ENCODE measurements at places on chromosomes 1 and 21.

GRCh38 chr1:223631473-223631872 is 34.0 kb downstream of the CAPN8 start:
- DNase-seq, result no peak

DNA sequence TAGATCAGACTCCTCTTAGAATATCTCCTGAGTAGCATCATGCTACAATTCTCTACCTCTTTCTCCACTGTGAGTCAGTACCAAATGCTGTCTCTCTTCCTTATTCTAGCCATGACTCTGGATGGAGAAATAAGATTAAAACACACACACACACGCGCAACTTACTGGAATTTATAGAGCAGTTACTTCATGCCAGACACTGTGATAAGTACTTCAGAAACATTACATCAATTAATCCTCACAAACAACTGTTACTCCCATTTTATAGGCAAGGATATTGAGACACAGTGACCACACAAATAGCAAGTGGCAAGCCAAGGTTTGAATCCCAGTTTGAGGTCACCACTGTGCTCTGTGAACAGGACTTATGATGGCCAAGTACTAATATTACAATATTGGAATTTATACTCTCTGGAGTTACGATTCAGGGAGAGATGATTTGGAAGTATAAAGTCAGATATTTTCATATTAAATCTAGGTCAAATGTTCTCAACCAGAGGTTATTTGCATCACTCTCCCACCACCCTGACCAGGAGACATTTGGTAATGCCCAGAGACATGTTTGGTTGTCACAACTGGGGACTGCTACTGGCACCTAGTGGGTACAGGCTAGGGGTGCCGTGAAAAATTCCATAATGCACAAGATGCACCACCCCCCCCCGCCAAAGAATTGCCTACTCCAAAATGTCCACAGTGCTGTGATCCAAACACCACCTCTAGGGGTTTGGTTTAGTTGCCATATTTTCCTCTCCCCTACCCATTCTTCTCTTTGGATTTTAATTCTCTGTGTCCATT is 221.6 kb downstream of the LTN1 start:
- no peak for DNase-seq

DNA sequence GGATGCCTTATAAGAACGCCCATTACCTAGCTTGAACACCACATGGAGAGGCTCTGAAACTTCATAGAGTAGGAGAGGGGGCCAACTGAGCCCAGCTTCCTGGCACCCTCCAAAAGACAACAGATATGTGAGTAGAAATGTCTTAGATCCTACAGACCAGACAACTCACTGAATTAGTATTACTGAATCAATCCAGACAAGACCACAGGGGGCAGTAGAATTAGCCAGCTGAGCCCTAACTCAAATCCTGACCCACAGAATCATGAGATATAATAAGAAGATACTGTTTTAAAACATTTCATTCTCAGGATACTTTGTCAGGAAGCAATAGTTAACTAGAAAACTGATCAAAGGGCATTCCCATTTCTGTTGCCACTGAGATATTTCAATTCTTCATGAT is 45.8 kb upstream of the C1orf21 start:
- no peak for DNase-seq

DNA sequence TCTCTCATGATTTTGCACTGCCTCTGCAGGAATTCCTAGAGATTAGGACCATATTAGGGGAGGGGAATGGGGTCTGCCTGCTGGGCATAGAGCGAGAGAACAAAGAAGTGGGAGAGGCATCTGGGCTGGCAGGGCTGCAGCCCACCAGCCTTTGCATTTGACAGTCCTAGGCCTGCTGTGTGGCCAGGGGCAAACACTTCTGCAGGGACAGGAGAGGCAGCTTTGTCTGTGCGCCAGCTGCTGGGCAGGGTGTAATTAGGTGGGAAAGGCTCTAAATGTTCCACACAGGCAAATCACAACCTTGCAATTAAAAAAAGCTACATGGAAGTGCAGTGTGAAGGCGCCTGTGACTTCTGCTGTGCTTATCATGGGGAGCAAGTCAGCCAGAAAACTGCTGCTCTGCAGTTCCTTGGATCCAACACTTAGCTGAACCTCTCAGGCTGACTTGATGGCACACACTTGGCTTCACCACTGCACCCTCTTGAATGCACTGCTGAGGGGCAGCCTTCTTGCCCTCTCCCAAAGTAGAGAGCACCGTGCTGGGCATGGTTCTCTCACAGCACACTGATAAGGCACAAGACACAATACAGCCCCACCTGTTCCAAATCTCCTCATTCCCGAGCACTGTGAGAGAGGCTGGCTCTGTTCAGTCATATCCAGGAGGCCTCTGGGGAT is 73.6 kb upstream of the TLR5 start:
- DNase-seq, result no peak

- no peak for DNase-seq
Measured at GRCh38 chr1:245698860-245699259, 544.1 kb downstream of the KIF26B start.

GRCh38 chr1:93471911-93472310 is 24.0 kb downstream of the FNBP1L start:
- DNase-seq, result no peak

DNA sequence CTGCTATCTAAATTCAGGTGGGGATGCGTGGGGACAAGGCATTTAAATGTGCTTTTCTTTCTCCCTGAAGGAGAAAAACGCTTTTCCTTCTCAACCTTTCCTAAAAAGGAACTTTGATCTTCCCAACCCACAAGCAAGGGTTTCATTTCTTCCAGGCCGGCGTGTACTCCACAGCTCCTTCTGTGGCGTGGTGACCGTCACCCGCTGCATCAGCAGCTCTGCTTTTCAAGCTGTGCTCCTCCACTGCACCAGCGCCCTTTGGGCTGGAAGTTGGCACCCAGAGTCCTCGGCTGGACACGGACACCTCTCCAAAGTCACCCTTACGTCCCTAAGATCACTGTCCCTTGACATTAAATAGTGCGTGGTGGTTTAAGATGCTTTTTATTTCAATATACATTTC is 54.3 kb downstream of the PEX14 start:
- no peak for DNase-seq
